ENCODE measurements at places on chromosomes 13 and 19. TPM values are rescaled to one million over a fixed set of nuclear protein-coding genes. Genes with fewer than 3 reads are reported as not detected.

The TEX29 gene
- 0.70 TPM for total RNA-seq

The JUNB gene
- total RNA-seq = 33.9 TPM

The ZNF419 gene
- total RNA-seq = 8.0 TPM

The TNFRSF19 gene
- total RNA-seq = 2.0 TPM

The TMC4 gene
- total RNA-seq = not detected

The ZNF709 gene
- total RNA-seq = not detected

The MKNK2 gene
- 112 TPM for total RNA-seq

The SIGLEC14 gene
- total RNA-seq = 1.4 TPM

The ZNF888 gene
- total RNA-seq = 0.03 TPM

The NUFIP1 gene
- 6.0 TPM for total RNA-seq

The DNAAF3 gene
- 2.0 TPM for total RNA-seq

The CCDC70 gene
- not detected for total RNA-seq

The CYSLTR2 gene
- total RNA-seq = not detected

The LYPD3 gene
- total RNA-seq = not detected

The PHLDB3 gene
- total RNA-seq = 7.0 TPM

The MISP gene
- total RNA-seq = 0.13 TPM

The FXYD1 gene
- not detected for total RNA-seq

The RFX2 gene
- 8.6 TPM for total RNA-seq

The CCNA1 gene
- 0.03 TPM for total RNA-seq

The SGCG gene
- total RNA-seq = not detected

The PTPRH gene
- 0.39 TPM for total RNA-seq

The APOC4 gene
- not detected for total RNA-seq

The BEST2 gene
- not detected for total RNA-seq

The SERTAD1 gene
- total RNA-seq = 9.9 TPM

The CNFN gene
- total RNA-seq = not detected

The C13orf46 gene
- total RNA-seq = 0.03 TPM

The ZNF134 gene
- total RNA-seq = 25.0 TPM

The CPB2 gene
- total RNA-seq = not detected

The WTIP gene
- total RNA-seq = 15.5 TPM

The ZNF177 gene
- total RNA-seq = not detected

The RGCC gene
- total RNA-seq = 0.10 TPM

The CGB8 gene
- total RNA-seq = 11.3 TPM

The TSHZ3 gene
- 3.6 TPM for total RNA-seq

The FLT1 gene
- total RNA-seq = 3.3 TPM
